ENCODE measurements at places on chromosomes 1 and 21. TPM values are rescaled to one million over a fixed set of nuclear protein-coding genes. Genes with fewer than 3 reads are reported as not detected.

CELA3B gene
- total RNA-seq, result not detected

FCRL3 gene
- total RNA-seq, result not detected

EPS8L3 gene
- total RNA-seq, result 0.34 TPM

TMPRSS2 gene
- 336 TPM for total RNA-seq

CFHR2 gene
- not detected for total RNA-seq

RUNX3 gene
- 2.5 TPM for total RNA-seq

AKNAD1 gene
- total RNA-seq, result 1.4 TPM

PADI3 gene
- 1.2 TPM for total RNA-seq

UTS2 gene
- not detected for total RNA-seq

ADAMTS1 gene
- 19.4 TPM for total RNA-seq

HRNR gene
- not detected for total RNA-seq

DNASE2B gene
- total RNA-seq, result 8.6 TPM

FMO1 gene
- total RNA-seq, result 0.28 TPM

GBP6 gene
- not detected for total RNA-seq

- no peak for DNase-seq
- H3K4me1 ChIP-seq, result peaks cover 6% of the 10 kb centered on the region
- no peaks in the 10 kb centered on the region for H3K27me3 ChIP-seq
- no peak overlapping the region for H3K27ac ChIP-seq
- H3K4me3 ChIP-seq, result no peak overlapping the region
Measured at GRCh38 chr1:20138346-20138745, 777 bp upstream of the PLA2G2F start.

- no peak for DNase-seq
- peaks cover 7% of the 10 kb centered on the region for H3K4me1 ChIP-seq
- H3K27ac ChIP-seq, result peak within 1 kb of the TSS; percentile 33
- H3K27me3 ChIP-seq, result no peaks in the 10 kb centered on the region
Measured at GRCh38 chr1:228416217-228416933, at the start of gene TRIM17. Gene TRIM17 (minus strand): TSS chr1:228416861. CDS start chr1:228415072, 1,789 bp downstream.

- no peaks in the 10 kb centered on the region for H3K4me1 ChIP-seq
- peaks cover 2% of the 10 kb centered on the region for H3K27me3 ChIP-seq
- H3K4me3 ChIP-seq, result no peak overlapping the region
- H3K36me3 ChIP-seq, result no peaks in the 10 kb centered on the region
- DNase-seq, result no peak
- no peak overlapping the region for H3K27ac ChIP-seq
Measured at GRCh38 chr21:45618846-45619485, 24.6 kb upstream of the PCBP3 start.

DNA sequence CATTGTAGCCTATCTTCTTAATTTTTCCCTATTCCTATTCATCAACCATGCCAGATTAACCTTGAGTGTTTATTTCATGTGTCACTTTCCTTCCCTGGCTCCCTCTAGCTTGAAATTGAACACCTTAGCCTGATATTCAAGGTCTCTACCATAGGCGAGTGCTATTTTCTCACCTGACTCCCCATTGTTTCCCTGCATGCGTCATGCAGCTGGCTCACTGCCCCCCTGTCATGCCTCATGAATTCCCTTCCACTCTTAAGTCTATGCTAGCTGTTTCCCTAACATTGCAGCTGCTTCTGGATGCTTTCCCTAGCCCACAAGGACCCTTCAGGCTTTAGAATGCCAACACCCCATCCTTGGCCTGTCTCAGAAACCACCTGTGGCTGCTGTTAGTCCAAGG is 56.7 kb upstream of the CD1D start:
- no peaks in the 10 kb centered on the region for H3K4me1 ChIP-seq
- no peaks in the 10 kb centered on the region for H3K36me3 ChIP-seq
- H3K4me3 ChIP-seq, result no peak overlapping the region
- H3K27me3 ChIP-seq, result no peaks in the 10 kb centered on the region
- no peak for DNase-seq
- no peak overlapping the region for H3K27ac ChIP-seq

DNA sequence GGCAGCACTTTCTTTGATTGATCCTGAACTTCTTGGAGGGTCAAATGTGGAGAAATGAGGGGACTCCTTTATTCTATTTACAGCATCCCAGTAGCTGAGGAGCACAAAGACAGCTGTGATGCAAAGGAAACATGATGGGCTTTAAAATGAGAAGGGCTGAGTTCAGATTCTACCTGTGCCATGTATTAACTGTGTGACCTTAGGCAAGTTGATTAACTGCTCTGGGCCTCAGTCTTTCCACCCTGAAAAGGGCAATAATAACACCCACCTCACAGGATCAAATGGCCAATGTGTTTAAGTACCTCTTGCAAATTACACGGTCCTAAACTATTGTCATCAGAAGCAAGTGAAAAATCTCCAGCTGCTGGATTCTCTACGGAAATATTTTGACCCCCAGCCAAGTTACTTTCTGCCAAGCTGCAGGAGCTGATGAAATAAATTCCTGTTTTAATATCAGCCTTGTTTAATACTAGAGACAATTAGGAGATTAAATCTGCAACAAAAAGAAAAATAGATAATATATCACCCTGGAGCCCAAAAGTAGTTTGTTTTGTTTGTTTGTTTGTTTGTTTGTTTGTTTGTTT is 15.7 kb downstream of the TMEM81 start:
- DNase-seq, result no peak
- H3K4me1 ChIP-seq, result no peaks in the 10 kb centered on the region
- no peak overlapping the region for H3K4me3 ChIP-seq
- H3K36me3 ChIP-seq, result no peaks in the 10 kb centered on the region
- H3K27ac ChIP-seq, result no peak overlapping the region

GRCh38 chr1:44283524-44284173 is 70.4 kb downstream of the DMAP1 start:
- no peaks in the 10 kb centered on the region for H3K4me1 ChIP-seq
- no peak overlapping the region for H3K4me3 ChIP-seq
- H3K36me3 ChIP-seq, result no peaks in the 10 kb centered on the region
- no peaks in the 10 kb centered on the region for H3K27me3 ChIP-seq

- no peaks in the 10 kb centered on the region for H3K36me3 ChIP-seq
- no peaks in the 10 kb centered on the region for H3K4me1 ChIP-seq
- H3K27me3 ChIP-seq, result no peaks in the 10 kb centered on the region
- H3K27ac ChIP-seq, result no peak overlapping the region
- H3K4me3 ChIP-seq, result no peak overlapping the region
Measured at GRCh38 chr1:87404296-87404695, 75.6 kb downstream of the LMO4 start.

DNA sequence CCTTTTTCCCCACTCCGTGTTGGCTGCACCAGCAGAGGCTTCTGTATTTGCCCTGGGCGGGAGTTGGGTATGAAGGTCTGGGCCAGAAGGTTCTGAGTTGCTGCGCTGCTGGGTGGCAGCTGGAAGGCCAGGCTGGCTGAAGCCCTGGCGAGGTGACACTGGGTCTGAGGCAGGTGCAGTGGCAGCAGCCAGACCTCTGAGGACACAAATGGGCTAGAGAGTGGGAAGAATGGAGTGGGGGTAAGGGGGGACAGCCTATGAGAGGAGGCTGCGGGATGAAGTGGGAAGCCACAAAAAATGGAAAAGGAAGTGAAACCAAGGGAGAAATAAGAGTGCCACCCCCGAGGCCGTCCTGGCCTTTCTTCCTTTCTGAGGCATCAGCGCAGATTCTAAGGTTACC is 53.2 kb downstream of the STX6 start:
- H3K4me1 ChIP-seq, result no peaks in the 10 kb centered on the region
- DNase-seq, result no peak
- no peak overlapping the region for H3K27ac ChIP-seq
- H3K27me3 ChIP-seq, result no peaks in the 10 kb centered on the region
- no peak overlapping the region for H3K4me3 ChIP-seq

- H3K4me3 ChIP-seq, result no peak overlapping the region
- no peaks in the 10 kb centered on the region for H3K36me3 ChIP-seq
- DNase-seq, result no peak
- H3K27ac ChIP-seq, result no peak overlapping the region
Measured at GRCh38 chr1:175376194-175376593, 183.6 kb upstream of the KIAA0040 start.

GRCh38 chr1:244050014-244050834 is 859 bp upstream of the ZBTB18 start:
- no peaks in the 10 kb centered on the region for H3K4me1 ChIP-seq
- H3K4me3 ChIP-seq, result peak overlapping the region; percentile 75
- peaks cover 4% of the 10 kb centered on the region for H3K36me3 ChIP-seq
- H3K27ac ChIP-seq, result peak overlapping the region; percentile 61
- no peaks in the 10 kb centered on the region for H3K27me3 ChIP-seq

DNA sequence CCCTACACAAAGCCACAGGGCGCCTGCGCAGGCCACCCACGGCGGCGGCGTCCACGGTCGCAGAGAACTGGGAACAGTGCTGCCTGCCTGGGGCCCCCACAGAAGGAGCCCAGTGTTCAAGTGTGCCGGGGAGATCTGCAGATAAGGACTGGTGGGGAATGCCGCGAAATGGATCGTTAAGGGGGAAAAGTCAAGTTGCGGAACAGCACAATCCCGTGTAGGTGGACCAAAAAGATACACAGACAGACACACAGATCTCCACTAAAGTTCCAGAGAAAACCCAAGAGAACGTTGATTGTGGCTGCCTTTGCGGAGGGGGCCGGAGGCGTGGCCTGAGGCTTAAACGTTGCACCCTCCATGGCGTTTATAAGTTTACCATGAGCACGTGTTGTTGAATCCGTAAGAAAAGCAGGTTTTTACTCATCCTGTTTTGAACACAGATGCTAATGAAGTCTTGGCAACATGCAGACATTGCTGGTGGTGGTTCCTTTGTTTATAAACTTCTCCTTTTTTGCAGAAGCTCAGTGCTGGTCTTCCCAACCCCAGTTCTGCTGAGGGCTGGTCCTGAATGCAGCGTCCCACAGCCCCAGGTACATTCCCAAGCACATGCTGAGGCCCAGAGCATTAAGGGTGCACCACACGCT is 4.1 kb downstream of the SPATC1L start:
- no peaks in the 10 kb centered on the region for H3K36me3 ChIP-seq
- no peaks in the 10 kb centered on the region for H3K27me3 ChIP-seq
- H3K4me1 ChIP-seq, result no peaks in the 10 kb centered on the region
- no peak for DNase-seq
- no peak overlapping the region for H3K27ac ChIP-seq

- DNase-seq, result no peak
- H3K4me3 ChIP-seq, result no peak overlapping the region
- peaks cover 10% of the 10 kb centered on the region for H3K4me1 ChIP-seq
Measured at GRCh38 chr1:119873135-119874015, 22.9 kb downstream of the ADAM30 start.

- no peak for DNase-seq
- no peak overlapping the region for H3K27ac ChIP-seq
- H3K27me3 ChIP-seq, result no peaks in the 10 kb centered on the region
Measured at GRCh38 chr1:205907794-205908193, 35.5 kb downstream of the SLC26A9 start.

Measured in prostate gland (tissue), 2 donors.